Spleen (tissue), 13 donors: ENCODE measurements at places on chromosomes 3 and 15. TPM values are rescaled to one million over a fixed set of nuclear protein-coding genes. Genes with fewer than 3 reads are reported as not detected.

The TRAIP gene
- total RNA-seq = 3.2 TPM

The DPPA4 gene
- 0.77 TPM for total RNA-seq

The CELF6 gene
- 2.8 TPM for total RNA-seq

The IRAK2 gene
- 10.3 TPM for total RNA-seq

The GALK2 gene
- total RNA-seq = 41.8 TPM

DNA sequence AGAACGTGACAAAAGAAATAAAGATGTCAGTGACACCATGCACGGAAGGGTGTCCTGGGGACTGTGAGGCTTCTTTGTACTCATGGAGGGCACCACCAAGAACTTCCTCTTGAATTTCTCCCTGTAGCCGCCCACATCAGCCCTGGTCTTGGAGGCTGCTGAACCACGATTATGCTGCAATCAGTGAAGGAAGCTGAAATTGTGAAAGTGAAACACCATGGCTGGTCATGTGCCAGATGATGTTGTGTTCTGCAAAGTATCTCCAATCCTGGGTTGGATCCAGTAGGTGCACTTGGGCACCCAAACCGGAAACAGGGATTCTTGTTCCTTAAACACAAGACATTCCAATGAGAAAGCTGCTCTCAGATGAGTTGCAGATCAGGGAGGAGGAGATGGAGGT, 104.4 kb upstream of the GOLGA6L6 start:
- H3K27ac ChIP-seq = no peak overlapping the region
- H3K4me3 ChIP-seq = no peak overlapping the region
- DNase-seq = peak; percentile 75
- no peaks in the 10 kb centered on the region for H3K36me3 ChIP-seq
- H3K4me1 ChIP-seq = no peaks in the 10 kb centered on the region

- no peak overlapping the region for H3K4me3 ChIP-seq
- H3K27me3 ChIP-seq = peaks cover 26% of the 10 kb centered on the region
- no peaks in the 10 kb centered on the region for H3K36me3 ChIP-seq
- H3K27ac ChIP-seq = no peak overlapping the region
Observed at GRCh38 chr15:88917760-88918159, 4.6 kb upstream of the MFGE8 start.

DNA sequence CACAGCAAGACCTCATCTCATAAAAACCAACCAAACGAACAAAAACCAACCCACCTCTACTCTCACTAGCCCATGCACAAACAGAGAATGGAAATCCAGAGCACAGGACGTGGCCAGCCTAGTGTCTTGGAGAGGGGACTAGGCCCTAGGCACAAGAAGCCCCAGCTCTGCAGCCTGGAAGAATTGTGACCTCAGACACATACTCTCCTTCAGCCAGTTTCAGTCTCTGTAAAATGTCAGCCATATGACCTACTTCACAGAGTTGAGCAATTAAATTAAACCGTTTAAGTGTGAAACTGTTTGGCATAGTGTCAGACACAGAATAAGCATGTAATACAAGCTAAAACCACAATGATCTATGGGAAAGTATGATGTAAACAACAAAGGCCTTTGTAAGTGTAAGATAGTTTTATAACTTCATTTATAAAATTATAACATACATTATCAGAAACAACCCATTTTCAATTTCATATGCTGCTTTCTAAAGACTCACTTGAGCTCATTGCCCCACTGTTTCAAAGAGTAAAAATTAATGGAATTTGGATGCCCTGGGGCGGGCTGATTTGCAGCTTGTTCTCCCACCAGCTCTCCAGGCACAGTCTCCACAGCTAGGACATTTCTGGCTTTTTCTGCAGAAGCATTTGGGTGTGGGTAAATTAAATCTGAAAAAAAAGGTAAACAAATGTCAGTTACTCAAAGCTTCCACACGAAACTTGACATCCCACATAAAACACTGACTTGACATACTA, 32.9 kb downstream of the TBC1D2B start:
- H3K4me3 ChIP-seq = no peak overlapping the region
- peaks cover 100% of the 10 kb centered on the region for H3K4me1 ChIP-seq
- peak overlapping the region; percentile 95 for H3K27ac ChIP-seq

- no peaks in the 10 kb centered on the region for H3K36me3 ChIP-seq
- H3K27ac ChIP-seq = no peak overlapping the region
- no peak overlapping the region for H3K4me3 ChIP-seq
- no peak for DNase-seq
- no peaks in the 10 kb centered on the region for H3K27me3 ChIP-seq
- no peaks in the 10 kb centered on the region for H3K4me1 ChIP-seq
Observed at GRCh38 chr3:78285032-78285728, 1245.3 kb downstream of the ROBO2 start.

- H3K27me3 ChIP-seq = peaks cover 9% of the 10 kb centered on the region
- no peak for DNase-seq
- no peak overlapping the region for H3K27ac ChIP-seq
- H3K36me3 ChIP-seq = no peaks in the 10 kb centered on the region
- H3K4me3 ChIP-seq = no peak overlapping the region
Observed at GRCh38 chr15:70558406-70559264, 204.7 kb downstream of the UACA start.

GRCh38 chr3:184300378-184300720, 1.3 kb downstream of the PSMD2 start:
- H3K27me3 ChIP-seq = no peaks in the 10 kb centered on the region
- no peak for DNase-seq
- H3K4me1 ChIP-seq = peaks cover 14% of the 10 kb centered on the region
- H3K36me3 ChIP-seq = peaks cover 12% of the 10 kb centered on the region
- H3K4me3 ChIP-seq = no peak overlapping the region

DNA sequence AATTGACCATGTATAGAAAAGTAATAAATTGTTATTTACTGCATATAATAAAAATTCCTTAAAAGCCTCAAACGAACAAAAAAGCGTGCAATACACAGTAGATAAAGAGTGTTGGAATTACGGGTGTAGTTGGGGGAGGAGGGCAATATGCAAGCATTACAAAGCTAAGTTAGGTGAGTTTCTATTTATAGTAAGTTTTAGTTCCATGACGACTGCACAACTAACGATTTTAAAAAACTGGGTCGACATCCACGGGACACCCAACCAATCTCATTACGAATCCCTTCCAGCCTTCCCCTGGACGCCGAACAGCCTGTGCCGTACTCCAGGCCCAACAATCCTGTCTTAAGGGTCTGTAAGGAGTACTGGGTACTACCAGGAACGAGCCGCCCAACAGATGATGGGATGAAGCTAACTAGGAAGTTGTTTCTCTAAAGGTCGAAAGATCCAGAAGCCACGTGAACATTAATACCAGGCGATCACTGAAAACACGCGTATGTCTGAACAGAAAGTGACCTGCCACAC, 677 bp downstream of the POLQ start:
- no peaks in the 10 kb centered on the region for H3K36me3 ChIP-seq
- no peak for DNase-seq
- no peaks in the 10 kb centered on the region for H3K27me3 ChIP-seq
- no peak overlapping the region for H3K27ac ChIP-seq
- peaks cover 15% of the 10 kb centered on the region for H3K4me1 ChIP-seq
